ENCODE measurements at places on chromosomes 12 and 14.

DNA sequence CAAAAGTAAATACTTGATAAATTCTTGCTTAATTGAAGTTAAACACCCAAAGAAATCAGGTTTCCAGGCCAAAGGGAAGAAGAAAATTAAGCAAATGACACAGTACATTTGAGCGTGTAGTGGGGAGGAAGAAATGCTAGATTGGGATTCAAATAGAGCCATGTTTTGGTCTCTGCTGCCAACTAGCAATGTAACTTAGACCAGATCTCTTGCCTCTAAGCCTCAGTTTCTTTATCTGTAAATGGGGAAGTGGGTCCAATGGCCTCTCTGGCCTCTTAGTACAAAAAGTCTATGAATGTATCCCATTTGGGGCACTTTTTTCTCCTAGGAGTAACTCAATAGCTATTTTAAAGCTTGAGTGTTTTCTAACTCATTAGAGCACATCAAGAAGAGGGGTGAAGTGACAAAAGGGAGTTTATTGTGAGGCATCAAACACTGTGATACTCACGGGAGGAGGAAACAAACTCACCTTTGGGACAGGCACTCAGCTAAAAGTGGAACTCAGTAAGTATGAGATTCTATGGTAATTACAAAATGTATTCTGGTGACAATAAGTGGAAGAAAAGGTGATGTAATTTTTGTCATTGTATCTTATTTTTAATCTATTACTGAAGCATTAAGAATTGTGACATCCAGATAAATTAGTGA, 55.8 kb downstream of the DAD1 start:
- DNase-seq: no peak

- DNase-seq: peak; percentile 8
These were observed 210.9 kb downstream of the EXOC5 start for GRCh38 chr14:57057803-57058202.

- peak; percentile 69 for DNase-seq
These were observed 23.1 kb upstream of the DLK1 start for GRCh38 chr14:100703386-100704220.

GRCh38 chr12:107649661-107650061, 35.9 kb upstream of the PWP1 start:
- DNase-seq: no peak

- DNase-seq: no peak
These were observed 865 bp downstream of the RGS6 start for GRCh38 chr14:71933001-71933587.

- DNase-seq: no peak
These were observed 42.9 kb downstream of the TESPA1 start for GRCh38 chr12:54941659-54942058.

GRCh38 chr14:103140316-103141109, 17.3 kb downstream of the TNFAIP2 start:
- no peak for DNase-seq

GRCh38 chr12:76266797-76267196, 81.4 kb downstream of the BBS10 start:
- peak; percentile 58 for DNase-seq

DNA sequence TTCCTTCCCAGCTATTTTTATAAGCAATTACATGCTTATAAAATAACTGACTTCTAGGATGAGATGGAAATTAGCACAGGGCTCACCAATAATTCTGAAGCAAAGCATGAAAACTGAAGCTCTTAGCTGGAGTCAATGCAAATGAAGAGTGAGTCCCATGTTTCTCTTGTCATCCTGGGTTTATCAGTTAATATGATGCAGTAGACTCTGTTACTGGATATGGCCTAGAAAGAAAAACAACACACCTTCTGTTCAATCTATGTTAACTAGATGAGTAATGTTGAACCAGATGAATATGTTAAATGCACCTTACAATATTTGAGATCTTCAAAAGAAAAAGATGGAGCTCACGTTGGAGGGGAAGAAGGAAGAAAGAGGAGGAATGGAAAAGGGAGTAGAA, 229.4 kb downstream of the DUSP6 start:
- no peak for DNase-seq

DNA sequence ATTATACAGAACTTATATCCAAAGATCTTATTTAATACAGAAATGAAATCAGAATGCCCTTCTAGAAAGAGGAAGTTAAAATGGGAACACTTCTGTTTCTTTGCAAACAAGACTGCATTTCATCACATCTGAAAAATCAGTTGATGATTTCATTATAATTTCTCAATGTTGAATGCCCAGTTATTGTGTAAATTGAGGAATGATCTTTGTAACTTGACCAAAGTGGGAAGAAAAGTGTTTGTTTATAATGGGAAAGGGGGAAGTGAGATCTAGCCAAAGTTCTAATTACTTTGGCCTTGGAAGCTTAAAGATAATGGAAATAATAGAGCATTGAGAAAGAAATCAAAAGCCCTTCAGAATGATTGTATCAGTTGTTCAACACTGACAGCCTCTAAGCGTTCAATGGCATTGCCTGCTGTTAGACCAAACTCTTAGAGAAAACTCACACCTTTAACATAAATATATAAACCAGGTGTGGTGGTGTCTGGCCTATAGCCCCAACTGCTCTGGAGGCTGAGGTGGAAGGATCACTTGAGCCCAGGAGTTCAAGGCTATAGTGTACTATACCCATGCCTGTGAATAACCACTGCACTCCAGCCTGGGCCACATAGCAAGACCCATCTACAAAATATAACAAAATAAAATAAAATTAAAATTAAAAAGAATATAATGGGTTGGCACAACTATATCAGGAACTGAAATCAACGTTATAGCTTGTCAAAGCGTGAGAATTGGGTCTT, 9.9 kb upstream of the LYZ start:
- DNase-seq: no peak

DNA sequence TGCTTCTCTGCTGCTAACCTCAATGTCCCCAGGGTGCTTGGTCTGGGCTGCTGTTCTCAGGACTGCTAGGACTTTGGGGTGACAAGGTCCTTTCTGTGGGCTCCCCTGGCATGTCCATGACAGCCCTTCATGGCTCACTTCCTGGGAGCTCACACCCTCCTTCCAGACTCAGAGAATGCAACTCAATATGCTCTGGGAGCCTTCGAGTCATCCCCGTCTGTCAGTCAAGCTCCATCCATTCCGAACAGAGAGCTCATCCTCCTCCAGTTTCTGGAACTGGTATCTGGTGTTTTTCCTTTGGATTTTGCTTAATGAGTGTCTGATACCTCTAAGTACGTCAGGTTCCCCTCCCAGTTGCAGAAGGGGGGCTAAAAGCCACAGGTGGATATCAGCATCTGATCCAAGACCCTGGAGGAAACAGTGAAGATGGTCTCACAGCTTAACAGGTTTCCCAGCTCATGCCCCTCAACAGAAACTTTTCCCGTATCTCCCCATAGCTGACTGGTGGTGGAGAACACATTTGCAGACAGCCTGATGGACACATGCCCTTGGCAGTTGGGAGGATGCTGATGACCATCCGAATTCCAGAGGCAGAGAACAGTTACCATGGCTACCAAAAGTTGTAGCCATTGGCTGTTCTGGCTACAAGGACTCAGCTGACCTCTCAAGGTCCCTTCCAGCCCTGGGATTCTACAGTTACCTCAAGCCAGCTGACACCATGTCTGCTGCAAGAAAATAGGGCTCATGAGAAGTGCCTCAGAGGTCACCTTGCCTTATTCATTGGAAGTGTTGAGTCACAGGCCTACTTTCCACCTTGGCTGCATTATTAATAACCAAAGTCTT, 9.5 kb upstream of the RAB35 start:
- no peak for DNase-seq

DNA sequence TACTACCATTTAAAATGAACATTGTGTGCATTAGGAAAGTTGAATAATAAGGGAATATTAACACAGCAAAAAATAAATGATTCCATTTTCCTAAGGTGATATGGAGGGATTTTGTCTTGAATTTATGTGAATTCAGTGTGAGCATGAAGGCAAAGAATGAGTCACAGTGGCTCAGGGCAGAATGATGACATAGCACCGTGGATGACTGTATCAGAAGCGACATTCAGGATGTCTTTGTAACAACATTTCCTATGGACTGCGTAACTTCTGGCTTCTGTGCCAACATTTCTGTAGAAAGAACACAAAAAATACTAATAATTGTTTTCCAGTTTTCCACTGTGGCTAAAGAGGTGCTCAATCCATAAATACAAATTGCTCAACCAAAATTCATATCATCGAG, 54.6 kb downstream of the TTC8 start:
- DNase-seq: no peak

Data from LNCaP clone FGC (cell line).